Gastrocnemius medialis (tissue), 4 donors: ENCODE measurements at places on chromosomes 4 and X. TPM values are rescaled to one million over a fixed set of nuclear protein-coding genes. Genes with fewer than 3 reads are reported as not detected.

The CCKAR gene
- not detected for total RNA-seq

The PABPC5 gene
- total RNA-seq: 0.55 TPM

The GPRASP2 gene
- 3.6 TPM for total RNA-seq

The SULT1E1 gene
- not detected for total RNA-seq

The NPY5R gene
- total RNA-seq: not detected

The GPR82 gene
- total RNA-seq: not detected

The PAGE1 gene
- total RNA-seq: not detected

The RGN gene
- total RNA-seq: 1.4 TPM

The SPATA18 gene
- 0.46 TPM for total RNA-seq

The RNF150 gene
- 6.8 TPM for total RNA-seq

The VEGFD gene
- 16.8 TPM for total RNA-seq

The ZNF595 gene
- 22.1 TPM for total RNA-seq

The CCNA2 gene
- total RNA-seq: 0.36 TPM

The GRIA2 gene
- total RNA-seq: not detected

The NXF2 gene
- not detected for total RNA-seq

The PPP2R2C gene
- total RNA-seq: 0.68 TPM

The POLA1 gene
- 8.6 TPM for total RNA-seq

The GRIA3 gene
- not detected for total RNA-seq

The TMEM154 gene
- total RNA-seq: 1.2 TPM

The ARFIP1 gene
- 8.4 TPM for total RNA-seq

The IGSF1 gene
- not detected for total RNA-seq

The BTK gene
- total RNA-seq: 1.00 TPM

The PTPN13 gene
- total RNA-seq: 2.0 TPM

The ASB11 gene
- total RNA-seq: 35.4 TPM

The FAM9C gene
- not detected for total RNA-seq

The IBSP gene
- total RNA-seq: not detected

The KDR gene
- 7.6 TPM for total RNA-seq

The SHROOM4 gene
- total RNA-seq: 4.7 TPM

The TLR3 gene
- total RNA-seq: 1.2 TPM

The EGFL6 gene
- total RNA-seq: not detected
